Naive thymus-derived CD4-positive, alpha-beta T cell (primary cell): ENCODE measurements at places on chromosomes 7 and 10. TPM values are rescaled to one million over a fixed set of nuclear protein-coding genes. Genes with fewer than 3 reads are reported as not detected.
A peak's percentile ranks its signal among the peaks of the same experiment; 100 is the strongest.

DNA sequence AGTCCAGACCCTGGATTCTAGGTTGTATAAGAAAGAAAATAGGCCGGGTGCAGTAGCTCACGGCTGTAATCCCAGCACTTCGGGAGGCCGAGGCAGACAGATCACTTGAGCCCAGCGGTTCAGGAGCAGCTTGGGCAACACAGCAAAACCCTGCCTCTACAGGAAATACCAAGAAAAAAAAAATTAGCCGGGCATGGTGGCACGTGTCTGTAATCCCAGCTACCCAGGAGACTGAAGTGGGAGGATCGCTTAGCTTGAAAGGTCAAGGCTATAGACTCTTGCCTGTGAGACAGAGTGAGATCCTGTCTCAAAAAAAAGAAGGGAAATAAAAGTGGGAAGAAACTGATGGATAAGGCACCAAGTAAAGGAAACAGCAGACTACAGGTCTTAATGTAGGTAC, 287.9 kb upstream of the KLF14 start:
- no peak for DNase-seq

ACTR3C gene
- 4.8 TPM for polyA plus RNA-seq

CFAP69 gene
- not detected for polyA plus RNA-seq

DNA sequence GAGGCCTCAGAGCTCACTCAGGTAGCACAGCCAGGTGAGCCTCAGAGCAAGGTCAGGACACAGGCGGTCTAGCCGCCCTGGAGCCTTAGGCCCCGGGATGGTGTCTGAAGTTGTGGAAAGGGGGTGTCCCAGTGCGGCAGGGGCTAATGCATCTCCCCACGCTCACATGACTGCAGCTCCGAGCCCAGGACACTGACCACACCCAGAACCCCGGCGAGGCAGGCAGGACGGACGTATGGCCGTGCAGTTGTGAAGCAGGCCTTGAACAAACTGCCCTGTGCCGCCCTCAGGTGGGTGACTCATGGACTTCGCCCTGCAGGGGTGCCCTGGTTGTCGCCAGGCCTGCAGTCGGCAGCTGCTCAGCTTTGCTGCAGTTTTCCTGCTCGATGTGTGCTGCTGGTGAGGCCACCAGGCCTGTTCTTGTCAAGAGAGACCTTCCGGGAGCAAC, 5.0 kb upstream of the PRKAR1B start:
- no peak for DNase-seq

TMEM229A gene
- not detected for polyA plus RNA-seq

LMBR1 gene
- polyA plus RNA-seq, result 49.2 TPM

VAX1 gene
- polyA plus RNA-seq, result not detected

IL2RA gene
- polyA plus RNA-seq, result 3.0 TPM

DNA sequence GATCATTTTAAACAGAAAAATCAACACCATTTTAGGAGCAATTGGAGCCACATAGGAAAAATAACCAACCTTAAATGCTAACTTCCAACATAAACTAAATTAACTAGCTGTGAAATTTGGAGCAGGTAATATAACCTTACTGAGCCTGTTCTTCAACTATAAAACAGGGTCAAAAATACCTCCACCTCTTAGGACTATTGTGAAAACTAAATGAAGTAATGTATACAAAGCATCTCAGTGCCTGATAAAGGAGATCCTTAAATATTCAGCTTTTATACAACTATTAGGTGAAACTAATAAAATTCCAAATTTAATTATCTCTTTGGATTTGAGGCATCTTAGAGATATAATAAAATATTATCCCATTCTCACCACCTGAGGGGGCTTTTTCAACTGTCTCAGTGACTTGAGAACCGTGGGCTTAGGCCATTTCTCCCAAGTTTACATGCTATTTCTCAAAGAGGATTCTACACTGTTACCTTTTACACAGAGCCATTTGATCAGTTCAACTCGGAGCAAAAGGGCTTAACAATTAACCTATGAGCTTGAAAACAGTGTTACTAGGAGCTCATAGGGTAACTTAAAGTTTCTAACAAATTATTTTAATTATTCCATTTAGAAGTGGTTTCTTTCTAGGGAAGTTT, 165.0 kb upstream of the ASAH2 start:
- no peak for DNase-seq

DNA sequence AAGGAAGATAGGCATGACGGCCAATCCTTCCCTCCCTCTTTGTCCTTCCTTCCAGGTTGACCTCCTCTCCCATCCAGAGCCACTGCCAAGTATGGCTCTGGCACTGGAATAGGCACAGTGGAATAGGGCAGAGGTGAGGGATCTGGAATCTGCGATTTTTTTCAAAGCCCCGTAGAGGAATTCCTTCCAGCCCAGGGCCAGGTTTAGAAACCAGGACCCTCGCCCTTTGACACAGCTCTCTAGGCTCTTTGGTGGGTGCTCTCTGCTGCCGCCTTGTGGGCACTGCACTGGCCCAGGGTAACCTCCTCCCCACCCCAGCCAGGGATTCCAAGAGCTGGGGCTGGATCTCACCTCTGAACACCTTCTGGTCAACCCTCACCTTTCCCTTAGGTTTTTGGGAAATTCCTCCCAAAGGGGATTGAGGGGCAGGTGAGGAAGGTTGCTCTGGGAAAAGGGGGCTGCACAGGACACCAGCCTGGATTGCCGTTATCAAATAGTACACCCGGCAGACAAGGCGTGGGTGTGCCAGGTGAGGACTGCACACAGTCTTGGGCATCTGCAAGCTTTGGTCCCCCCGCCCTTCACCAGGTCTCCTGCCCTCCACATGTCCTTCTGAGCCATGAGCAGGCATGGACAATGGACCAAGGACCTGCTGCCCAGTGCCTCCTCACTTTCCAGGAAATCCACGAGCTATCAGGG, 22.8 kb downstream of the C10orf105 start:
- DNase-seq, result peak; percentile 62

DNA sequence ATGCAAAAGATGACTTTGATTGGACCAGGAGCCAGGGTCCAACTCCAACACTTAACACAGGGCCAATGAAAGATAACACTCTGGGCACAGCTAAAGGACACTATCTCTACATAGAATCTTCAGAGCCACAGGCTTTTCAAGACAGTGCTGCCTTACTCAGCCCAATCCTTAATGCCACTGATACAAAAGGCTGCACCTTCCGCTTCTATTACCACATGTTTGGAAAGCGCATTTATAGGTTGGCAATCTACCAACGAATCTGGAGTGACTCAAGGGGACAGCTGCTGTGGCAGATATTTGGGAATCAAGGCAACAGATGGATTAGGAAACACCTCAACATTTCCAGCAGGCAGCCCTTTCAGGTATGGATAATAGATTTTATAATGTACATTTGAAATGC, 160.7 kb downstream of the MALRD1 start:
- DNase-seq, result no peak

DNA sequence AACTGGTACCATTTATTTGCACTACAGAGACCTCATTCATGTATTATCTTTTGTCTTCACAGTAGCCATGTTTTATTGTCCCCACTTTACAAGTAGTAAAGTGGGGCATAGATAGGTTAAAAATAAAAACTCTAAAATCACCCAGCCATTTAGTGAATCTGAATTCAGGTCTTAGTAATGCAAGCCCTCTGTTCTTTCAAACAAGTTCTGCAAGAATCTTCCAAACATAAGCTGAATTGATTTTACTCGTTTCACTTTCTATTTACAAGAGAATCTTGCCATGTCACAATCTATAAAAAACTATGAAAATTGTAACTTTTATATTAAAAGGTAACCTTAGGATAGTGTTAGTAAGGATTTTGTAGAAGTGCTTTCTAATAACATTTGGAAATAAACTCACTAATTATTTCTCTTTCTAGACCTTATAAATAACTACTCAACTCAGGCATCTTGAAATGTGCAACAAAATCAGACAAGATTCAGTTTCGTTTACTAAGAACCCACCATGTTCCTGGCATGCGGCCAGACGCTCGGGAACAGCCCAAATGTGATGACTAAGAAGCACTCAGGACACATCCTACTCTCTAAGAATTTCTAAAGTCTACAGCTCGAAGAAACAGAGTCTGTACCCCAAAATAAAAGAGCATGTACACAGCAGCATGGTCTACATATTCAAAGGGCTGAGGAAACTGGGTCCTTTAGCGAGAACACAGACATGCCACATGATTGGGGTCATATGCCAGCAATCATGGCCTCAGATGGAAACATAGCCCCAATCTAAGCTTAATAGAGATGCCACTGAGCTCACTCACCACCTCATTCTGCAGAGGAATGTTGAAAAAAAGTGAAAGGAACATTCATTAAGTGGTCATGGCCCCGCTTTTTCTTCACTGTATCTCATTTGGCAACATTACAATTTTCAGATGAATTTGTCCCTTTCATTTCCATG, 167.6 kb downstream of the AMPH start:
- peak; percentile 70 for DNase-seq

AKR1C1 gene
- not detected for polyA plus RNA-seq

GRCh38 chr10:7804216-7804615, 14.1 kb upstream of the TAF3 start:
- DNase-seq, result no peak

DNA sequence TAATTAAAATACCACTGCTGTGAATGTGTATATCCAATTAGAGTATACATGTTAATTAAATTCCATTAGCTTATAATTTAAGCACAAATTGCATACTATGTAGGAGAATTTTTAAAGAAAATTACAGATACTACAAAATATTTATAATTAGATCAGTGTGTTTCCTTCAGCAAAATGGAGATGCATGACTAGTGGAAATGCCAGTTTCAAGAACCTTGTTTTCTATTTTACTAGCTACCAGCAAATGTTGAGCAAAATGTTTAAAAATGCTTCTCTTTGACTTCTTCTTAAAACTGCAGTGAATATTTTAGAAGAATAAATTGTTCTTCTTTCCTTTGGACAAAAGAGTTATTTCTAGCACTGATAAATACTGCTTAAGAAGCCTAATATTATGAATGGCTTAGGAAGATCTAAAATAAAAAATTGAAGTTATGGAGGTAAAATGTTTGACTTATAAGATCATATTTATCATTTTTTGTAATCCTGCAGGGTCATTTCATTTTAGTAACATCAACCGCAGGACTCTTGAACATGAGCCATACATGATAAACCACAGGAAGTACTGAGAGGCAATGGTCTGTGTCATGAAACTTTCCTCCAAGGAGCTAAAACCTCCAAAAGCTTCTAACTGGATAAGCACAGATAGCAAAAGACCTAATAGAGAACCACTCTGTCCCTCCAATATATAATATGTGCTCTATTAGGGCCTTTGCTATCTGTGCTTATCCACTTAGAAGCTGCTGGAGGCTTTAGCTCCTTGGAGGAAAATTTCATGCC, 1066.0 kb upstream of the CELF2 start:
- DNase-seq, result no peak

DNA sequence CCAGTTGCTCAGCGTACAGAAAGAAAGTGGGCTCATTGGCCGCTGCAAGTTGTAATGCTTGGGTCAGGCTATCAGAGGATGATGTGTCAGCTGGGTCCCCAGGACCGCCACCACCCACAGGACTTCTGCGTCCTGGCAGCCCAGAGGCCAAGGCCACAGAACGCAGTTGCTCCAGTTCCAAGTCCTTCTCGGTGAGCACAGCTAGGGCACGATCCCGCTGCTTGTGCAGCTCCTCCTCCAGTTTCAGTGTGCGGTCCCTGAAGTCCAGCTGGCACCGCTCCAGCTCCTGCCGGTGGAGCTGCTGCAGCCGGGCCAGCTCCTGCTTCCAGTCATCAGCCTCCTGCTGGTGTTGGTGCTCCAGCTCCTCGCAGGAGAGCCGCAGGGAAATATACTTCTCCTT, 3.0 kb downstream of the GCC1 start:
- DNase-seq, result no peak

ZCCHC24 gene
- 0.54 TPM for polyA plus RNA-seq
